Smooth muscle cell of the pulmonary artery (primary cell): ENCODE measurements at places on chromosomes 6 and 20. TPM values are rescaled to one million over a fixed set of nuclear protein-coding genes. Genes with fewer than 3 reads are reported as not detected.

Gene CFB
- 49.7 and 81.0 TPM in 2 replicates for total RNA-seq

Gene ID4
- total RNA-seq: 6.1 and 19.0 TPM in 2 replicates

Gene ABHD16A
- total RNA-seq: 47.6 and 50.4 TPM in 2 replicates

Gene NR2E1
- not detected in 2 replicates for total RNA-seq

Gene DEFB124
- total RNA-seq: not detected in 2 replicates

Gene FNDC1
- 0.46 and 1.1 TPM in 2 replicates for total RNA-seq

Gene MYMX
- 0.33 TPM in 1 of 2 replicates, not detected in the other for total RNA-seq

Gene BNIP5
- total RNA-seq: not detected in 2 replicates

Gene VSX1
- total RNA-seq: not detected in 2 replicates

Gene TOX2
- total RNA-seq: 1.4 and 2.2 TPM in 2 replicates

Gene GGT7
- total RNA-seq: 20.6 and 24.8 TPM in 2 replicates

Gene HLA-A
- 456 and 579 TPM in 2 replicates for total RNA-seq

Gene HACE1
- total RNA-seq: 19.9 and 21.0 TPM in 2 replicates

Gene TRIM31
- not detected in 2 replicates for total RNA-seq

Gene BPIFB4
- total RNA-seq: not detected in 2 replicates

Gene ADGRB3
- total RNA-seq: 0.83 and 1.4 TPM in 2 replicates

Gene HLA-DRB1
- total RNA-seq: 1.3 TPM in 1 of 2 replicates, not detected in the other

Gene FAM209A
- not detected in 2 replicates for total RNA-seq
